ENCODE measurements at places on chromosomes 1 and 21. TPM values are rescaled to one million over a fixed set of nuclear protein-coding genes. Genes with fewer than 3 reads are reported as not detected.

DNA sequence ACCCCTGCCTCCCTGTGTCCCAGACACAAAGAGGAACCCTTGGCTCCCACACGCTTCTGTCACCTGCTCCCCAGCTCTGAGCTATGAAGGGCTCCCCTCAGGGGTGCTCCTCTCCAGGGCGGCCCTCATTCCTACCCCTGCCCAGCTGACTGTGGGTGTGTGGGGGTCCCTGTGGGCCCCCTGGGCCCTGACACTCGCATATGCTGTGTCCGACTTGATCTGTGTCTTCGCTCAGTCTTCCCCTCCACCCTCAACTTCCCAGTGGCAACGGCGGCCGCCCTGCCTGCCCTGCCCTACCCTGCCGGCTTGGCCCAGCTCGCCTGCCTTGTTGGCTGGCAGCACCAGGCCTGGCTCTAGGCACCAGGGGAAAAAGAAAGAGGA lies 1.2 kb downstream of the KCNQ4 start:
- DNase-seq: no peak

DNA sequence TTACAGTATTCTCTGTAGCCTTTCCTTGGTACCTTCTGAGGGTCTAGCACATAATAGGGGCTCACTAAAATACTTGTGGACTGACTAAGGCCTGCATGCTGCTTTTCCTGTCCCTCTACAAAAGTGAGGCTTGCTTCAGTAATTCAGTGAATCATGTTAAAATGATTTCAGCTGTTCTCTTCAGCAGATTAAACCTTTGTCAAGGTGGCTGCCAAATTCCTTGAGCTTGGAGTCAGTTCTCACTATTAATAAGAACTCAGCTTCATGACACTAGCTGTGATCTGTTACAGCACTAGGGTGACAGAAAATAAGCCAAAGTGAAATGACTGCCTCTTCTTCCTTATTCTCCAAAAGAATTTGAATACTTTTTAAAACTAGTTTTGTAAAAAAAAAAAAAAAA lies 128.8 kb downstream of the KCNN3 start:
- DNase-seq: no peak

DNA sequence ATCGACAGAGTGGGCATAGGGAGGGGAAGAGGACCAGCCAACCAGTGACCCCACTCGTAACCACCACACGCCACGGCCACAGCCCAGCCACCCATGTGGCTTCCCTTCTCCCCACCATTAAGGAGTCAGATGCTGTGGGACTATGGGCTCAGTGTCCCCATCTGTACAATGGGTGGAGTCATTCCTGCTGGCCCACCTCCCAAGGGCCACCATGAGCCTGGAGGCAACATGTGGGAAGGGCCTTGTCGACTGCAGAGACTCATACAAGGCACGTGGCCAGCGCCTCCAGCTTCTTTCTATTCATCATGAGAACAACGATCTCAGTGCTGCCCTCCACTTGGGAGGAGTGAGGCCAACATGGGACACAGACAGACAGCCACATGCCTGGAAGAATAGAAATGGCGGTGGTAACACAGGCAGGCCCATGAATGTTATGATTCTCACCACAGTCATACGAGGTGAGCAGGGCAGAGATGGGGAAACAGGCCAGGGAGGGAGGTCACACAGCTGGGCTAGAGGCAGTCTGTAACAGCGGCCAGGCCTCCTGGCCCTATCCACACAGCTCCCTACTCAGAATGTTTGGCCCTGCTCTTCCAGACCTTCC lies 16.1 kb downstream of the LRP8 start:
- no peak for DNase-seq

GRCh38 chr21:43805275-43805800 lies 16.0 kb downstream of the RRP1 start:
- no peak for DNase-seq

The NGF gene
- 2.2 TPM for polyA plus RNA-seq

The CLCA4 gene
- not detected for polyA plus RNA-seq

The LCE1D gene
- polyA plus RNA-seq: not detected

The RIPK4 gene
- 18.3 TPM for polyA plus RNA-seq

All from right renal pelvis (tissue), 4 donors.